Activated CD4-positive, CD25-positive, alpha-beta regulatory T cell treated with anti-CD3 and anti-CD28 coated beads, Interleukin-2, amount 50 U/mL, for 16 hours (primary cell): ENCODE measurements at places on chromosomes 3 and 15.

DNA sequence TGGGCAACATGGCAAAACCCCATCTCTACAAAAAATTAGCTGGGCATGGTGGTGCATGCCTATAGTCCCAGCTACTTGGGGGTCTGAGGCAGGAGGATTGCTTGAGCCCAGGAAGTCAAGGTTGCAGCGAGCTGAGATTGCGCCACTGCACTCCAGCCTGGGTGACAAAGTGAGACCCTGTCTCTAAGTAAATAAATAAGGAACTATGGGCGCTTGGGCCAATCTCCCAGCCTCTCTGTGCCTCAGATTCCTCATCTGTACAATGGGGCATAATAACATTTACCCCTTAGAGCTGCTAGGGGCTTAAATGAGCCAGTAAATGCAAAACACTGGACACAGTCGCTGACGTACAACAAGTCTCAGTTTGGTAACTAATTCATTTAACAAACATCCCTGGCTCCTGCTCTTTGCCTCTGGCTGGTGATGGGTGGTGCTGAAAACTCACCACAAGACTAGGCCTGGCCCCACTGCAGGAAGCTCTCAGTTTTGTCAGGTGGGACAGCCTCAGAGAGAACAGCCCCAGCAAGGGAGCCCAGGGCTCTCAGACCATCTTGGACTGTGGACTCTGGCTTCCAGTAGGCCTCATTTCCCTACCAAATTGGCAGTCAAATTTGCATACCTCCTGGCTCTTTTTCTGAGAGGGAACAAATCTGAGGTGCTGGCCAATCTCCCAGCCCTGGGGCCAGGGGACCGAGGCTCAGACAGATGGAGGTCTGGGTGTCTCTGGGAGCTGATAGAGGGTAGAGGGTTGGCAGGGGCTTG lies 6.4 kb upstream of the TBC1D2B start:
- DNase-seq = no peak

DNA sequence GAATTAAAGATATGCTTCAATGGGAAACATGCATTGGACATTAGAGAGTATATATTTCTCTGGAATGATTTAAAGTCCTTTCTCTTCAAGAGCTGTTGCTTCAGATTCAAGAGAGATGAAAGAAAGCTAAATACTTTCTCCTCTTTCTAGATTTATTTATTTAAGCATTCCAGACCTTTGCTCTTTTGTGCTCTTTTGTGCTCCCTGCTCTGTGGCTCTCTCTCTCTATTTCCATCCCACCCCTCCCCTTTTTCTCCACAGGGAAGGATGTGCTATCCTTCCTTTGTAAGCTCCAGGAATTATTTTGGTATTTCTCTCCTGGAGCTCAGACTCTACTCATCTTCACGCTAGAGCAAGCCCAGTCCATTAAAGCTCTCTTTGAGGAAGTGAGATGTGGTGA lies 871.9 kb upstream of the GBE1 start:
- no peak for DNase-seq

DNA sequence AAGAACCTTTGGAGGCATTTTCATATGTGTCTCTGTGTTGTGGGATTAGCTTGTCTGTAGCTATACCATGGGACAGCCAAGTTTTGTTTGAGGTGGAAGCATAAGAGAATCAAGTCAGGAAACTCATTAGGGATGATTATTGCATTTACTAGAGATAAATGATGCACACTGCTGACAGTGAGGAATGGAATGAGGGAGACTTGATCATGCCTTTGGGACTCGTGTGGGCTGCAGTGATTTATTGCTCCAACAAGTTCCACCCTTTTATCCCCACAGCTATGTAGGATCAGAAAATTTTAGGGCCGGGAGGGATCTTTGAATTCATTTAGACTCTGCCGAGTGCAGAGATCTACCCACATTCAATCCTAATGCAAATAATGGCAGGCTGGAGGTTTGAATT lies 16.3 kb downstream of the ZNF385D start:
- DNase-seq = no peak

DNA sequence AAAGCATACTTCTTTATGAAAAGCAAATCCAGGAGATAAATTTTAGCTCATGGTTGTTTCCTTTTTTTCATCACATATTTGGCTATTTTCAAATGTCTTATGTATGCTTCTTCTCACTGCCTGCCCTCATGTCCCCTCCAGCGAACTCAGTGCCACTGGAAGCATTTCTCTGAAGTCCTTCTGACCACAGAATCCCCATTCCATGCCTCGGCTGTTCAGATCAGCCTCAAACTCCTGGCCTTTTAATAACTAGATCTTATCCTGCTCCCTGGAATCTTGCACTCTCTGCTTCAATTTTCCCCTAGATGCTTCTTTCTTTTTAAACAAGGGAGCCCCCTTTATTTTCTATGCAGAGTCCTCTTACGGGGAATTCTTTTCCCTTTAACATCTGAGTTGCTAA lies 10.1 kb downstream of the ETV5 start:
- no peak for DNase-seq

GRCh38 chr3:13266005-13266404 lies 154.1 kb downstream of the NUP210 start:
- no peak for DNase-seq

DNA sequence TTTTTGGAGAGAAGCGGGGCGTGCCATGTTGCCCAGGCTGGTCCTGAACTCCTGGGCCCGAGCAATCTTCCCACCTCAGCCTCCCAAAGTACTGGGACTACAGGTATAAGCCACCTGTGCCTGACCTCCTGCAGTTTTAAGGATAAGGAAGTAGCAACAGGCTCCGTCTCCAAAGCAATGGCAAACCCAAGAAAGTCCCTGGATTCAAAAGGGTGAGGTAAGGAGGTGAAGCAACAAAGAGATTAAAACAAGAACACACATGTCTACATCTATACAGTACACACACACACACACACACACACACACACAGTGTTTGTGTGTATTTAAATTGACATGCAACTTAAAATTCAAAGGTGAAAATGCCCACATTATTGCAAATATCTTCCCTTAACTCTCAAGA lies 58.9 kb downstream of the ABCC5 start:
- no peak for DNase-seq

- DNase-seq = no peak
Measured at GRCh38 chr3:151093905-151094304, 8.4 kb downstream of the MED12L start.

DNA sequence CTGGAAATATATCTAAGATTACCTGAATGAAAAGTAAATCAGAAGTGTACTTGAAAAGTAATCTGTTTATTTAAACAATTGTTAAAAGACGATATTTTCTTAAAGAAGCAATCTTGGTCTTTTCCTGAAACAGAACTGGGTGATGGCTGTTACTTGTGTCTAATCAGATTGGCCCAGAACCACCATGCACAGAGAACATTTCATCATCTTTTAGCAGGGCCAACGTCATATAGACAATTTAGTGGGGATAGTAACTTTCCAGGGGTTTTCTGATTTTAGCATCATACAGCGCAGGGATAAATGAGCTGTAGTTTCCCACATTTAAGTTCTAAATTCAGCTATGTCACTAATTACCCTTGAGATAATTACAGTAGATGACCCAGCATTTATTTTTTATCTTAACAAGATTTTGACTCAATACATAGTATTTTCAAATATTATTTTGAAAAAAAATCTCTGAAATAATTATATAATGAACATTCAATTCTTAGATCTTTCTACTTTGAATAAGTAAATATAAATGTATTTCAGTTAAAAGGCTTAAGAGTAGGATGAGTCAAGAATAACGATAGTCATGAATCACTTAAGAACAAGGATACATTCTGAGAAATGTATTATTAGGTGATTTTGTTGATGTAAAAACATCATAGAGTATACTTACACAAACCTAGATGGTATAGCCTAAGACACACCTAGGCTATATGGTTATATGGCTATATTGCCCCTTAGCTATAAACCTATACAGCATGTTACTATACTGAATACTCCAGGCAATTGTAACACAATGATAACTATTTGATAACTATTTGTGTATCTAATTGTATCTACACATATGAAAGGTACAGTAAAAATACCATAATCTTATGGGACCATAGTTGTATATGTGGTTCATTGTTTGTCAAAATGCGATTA lies 103.8 kb upstream of the MME start:
- DNase-seq = no peak

DNA sequence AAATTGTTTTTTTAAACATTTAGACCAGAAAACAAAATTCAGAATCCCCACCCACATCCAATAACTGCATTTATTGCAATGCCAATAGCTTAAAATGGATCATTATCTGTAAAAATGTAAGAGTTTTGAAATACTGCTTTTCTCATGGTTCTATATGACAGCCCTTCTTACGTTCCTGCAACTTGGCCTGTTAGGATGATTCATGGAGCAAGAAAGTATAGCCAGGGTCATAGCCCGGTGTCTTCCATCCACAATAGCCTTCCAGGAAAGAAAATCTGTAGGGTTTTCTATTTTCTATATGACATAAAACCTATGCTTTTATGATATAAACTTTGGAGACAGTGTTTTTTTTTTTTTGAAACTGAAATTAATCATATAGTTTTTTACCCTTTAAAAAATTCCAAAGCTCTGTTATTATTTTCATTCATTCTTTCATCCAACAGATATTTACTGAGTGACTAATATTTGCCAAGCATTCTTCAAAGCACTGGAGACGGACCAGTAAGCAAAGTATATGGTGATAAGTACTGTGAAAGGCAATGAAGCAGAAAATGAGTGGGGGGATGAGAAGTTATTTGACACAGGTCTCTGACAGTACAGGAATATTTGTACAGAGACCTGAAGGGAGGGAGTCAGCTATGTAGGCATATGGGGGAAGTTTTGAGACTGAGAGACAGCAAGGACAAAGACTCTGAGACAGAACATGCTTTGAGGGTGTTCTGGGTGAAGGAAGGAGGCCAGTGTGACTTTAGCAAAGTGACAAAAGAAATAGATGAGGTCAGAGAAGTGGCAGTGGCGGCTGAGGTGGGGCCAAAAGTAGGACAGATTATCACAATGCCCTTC lies 29.0 kb upstream of the SLC2A2 start:
- no peak for DNase-seq

DNA sequence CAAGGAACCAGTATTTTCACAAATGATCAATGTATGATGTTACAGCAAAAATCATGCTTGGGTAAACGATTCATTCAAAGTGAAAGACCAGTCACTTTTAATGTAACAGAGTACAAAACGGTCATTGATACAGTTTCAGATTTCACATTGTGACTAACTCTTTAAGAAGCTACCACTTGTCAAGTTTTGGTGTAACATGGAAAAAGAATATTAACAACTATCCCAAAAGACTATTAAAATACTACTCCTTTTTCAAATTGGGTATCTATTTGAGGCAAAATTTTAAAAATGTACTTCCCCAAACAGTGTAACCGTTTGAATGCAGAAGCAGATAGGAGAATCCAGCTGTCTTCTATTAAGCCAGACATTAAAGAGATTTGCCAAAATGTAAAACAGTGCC lies 31.7 kb downstream of the AKAP13 start:
- no peak for DNase-seq

DNA sequence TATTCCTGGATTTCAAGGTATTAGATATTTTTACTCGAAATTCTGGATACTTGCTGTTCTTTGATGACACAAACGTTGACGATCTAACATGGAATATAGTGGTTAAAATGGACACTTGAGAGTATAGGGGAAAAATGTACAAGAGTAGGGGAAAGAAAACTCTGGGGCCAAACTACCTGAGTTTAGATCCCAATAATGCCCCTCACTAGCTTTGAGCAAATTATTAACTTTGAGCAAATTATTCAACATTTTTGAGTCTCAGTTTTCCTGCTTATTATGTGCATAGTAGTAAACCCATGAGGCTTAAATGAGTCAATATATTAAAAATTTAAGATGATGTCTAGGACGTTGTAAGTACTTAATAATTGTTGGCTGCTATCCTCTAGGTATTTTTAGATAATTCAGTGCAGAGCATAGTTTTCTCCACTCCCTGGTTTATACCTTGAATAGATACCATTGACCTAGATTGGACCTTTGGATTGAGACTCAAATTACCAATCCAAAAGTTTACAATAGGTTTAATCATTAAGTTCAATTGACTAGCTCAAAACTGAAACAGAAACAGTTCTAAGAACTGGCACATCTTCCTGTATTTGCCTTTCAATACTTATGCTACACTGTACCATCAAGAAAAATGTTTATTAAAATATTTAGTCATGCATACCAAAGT lies 4.5 kb downstream of the ADGRG7 start:
- no peak for DNase-seq

DNA sequence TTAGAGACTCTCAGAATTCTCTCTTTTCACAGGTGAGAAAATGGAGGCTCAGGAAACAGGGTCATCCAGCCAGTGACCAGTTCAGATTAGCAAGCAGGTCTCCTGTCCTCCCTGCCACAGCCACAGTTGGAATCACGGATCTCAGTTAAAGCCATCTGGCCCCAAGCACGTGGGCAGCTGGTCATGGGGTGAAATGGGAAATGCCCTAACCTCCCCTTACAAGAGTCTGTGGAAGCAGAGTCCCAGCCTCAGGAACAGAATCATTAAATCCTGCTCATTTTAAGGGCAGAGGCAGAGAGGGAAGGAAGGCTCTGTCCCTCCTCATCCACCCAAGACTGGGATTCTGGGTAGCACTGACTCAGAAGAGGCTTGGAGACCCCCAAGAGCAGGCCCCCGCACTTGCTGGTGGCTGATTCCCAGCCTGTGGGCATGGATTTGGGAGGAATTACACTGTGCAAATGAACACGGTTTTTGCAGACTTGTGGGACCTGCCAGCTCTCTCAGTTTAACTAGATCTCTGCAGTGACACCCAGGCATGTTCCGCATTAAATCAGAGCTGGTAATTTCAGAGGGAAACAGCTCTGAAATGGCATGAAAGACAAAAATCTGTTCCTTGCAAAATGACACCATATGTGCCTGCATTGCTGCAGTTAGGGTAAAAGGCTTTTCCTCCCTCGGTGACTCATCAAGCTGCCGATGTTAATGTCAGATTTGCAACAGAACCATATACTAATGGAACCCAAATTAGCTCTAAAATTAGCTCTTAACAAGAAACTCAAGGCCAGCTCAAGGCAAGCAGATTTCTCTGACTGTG lies 89.0 kb downstream of the BDH1 start:
- no peak for DNase-seq
